Osteocyte (in vitro differentiated cells): ENCODE measurements at places on chromosomes 13 and 19.

- peaks cover 44% of the 10 kb centered on the region for H3K4me1 ChIP-seq
- no peaks in the 10 kb centered on the region for H3K27me3 ChIP-seq
- no peak overlapping the region for H3K4me3 ChIP-seq
- H3K36me3 ChIP-seq: no peaks in the 10 kb centered on the region
- DNase-seq: no peak
These were observed 5.0 kb upstream of the JUNB start for GRCh38 chr19:12786141-12786870.

DNA sequence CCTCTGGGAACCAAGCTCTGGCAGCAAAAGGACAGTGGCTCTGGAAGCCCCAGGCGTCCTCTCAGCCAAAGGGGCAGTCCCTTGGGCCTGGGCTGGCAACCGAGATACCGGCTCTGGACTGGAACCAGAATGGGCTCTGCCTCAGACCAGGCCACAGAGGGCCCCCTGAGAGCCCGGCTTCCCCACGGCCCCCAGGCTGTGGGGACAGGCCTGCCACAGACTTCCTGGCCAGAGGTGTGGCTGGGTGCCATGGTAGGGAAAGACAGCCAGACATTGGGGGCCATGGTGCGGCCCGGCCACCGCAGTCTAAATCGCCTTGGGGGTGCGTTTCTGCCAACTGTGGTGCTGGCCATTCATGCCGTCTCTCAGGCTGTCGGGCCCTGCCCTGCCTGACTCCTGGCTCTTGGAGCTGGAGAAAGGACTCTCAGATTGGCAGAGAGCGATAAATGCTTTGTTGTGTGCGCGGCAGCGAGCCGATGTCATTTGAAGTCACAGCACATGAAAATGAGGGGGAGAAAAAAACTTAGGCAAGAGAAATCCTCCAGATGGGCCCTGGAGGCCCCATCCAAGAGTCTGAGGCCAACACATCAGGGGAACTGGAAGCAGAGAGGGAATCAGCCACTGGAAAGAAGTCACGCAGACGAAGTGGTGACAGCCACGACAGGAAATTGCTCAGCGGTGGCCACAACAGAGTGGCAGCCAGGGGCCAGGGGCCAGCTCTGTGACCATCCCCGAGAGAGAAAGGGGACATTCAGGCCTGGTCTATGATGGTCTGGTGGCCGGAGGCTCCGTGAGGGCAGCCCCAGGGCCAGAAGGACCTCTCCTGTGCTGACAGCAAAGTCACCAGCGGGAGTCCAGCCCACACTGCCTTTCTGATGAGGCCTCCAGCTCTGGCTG is 26.5 kb downstream of the SH3GL1 start:
- peak overlapping the region; percentile 90 for H3K27ac ChIP-seq
- H3K4me3 ChIP-seq: peak overlapping the region; percentile 28
- H3K4me1 ChIP-seq: peaks cover 84% of the 10 kb centered on the region
- no peaks in the 10 kb centered on the region for H3K27me3 ChIP-seq
- DNase-seq: no peak
- no peaks in the 10 kb centered on the region for H3K36me3 ChIP-seq

DNA sequence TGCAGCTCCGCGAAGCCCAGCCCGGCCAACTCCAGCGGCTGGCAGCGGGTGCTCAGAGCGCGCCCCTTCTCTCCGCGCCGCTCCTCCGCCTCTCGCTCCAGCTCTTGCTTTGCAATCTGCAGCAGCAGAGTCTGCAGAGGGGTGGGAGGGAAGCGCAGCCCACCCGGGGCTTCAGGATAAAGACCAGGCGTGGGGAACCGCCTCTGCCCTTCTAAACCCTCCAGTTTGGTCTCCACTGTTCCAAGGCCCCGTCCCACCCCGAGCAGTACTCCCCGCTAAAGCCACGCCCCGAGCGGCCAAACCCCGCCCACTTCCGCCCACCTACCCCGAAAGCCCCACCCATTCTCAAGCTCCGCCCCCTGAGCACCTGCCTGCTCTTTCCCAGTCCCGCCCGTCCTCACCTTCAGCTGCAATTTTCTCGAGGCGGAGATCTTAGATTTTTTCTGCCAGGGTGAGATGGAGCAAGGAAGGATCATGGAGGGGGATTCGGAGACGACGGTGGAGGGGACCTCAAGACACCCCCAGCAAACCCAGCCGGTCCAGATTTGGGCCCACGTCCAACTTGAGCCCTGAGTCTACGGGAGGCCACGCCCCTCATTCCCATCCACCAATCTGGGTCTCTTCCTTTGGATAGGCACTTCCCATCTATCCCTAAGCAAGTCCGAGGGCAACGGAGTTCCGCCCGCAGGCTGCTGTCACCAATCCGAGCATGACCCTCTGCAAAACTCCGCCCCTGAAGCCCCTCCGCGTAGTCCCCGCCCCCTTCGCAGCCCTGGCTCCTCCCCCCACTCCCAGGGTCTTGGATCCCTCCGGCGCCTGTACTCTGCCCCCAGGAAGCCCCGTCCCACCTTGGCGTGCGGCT is 1.1 kb downstream of the TNNI3 start:
- H3K36me3 ChIP-seq: no peaks in the 10 kb centered on the region
- peak overlapping the region; percentile 38 for H3K4me3 ChIP-seq
- peaks cover 29% of the 10 kb centered on the region for H3K4me1 ChIP-seq
- no peak overlapping the region for H3K27ac ChIP-seq
- DNase-seq: no peak

DNA sequence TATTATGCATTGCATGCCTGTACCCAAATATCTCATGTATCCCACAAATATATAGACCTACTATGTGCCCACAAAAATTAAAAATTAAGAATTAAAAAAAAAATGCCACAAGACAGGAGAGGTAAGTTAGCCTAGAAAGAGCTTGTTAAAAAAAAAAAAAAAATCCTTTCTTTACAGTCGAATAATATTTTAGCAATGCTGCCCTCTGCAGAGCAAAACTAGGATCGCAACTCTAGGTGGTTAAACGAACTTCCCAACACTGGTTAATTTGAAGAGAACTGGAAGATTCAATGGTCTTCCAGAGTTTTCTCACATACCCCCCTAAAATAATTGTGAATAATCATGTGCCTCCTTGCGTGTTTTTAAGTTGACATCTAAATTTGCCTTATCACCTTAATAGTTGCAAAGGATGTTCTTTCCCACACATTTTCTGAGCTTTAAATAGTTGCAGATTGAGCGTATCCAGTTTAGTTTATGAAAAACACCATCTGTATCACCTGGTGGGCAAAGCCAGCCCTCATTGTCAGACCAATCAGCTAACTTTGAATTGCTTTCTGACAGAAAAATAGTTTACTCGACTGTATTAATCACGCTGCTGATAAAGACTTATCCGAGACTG is 47.4 kb upstream of the RCBTB2 start:
- no peak for DNase-seq
- no peak overlapping the region for H3K4me3 ChIP-seq
- H3K36me3 ChIP-seq: no peaks in the 10 kb centered on the region

- H3K27ac ChIP-seq: peak overlapping the region; percentile 76
- DNase-seq: no peak
- H3K4me1 ChIP-seq: peaks cover 48% of the 10 kb centered on the region
- H3K36me3 ChIP-seq: peaks cover 2% of the 10 kb centered on the region
- no peak overlapping the region for H3K4me3 ChIP-seq
These were observed 330.8 kb downstream of the TBC1D4 start for GRCh38 chr13:75151081-75151643.

GRCh38 chr19:46927106-46927505 is 66.3 kb downstream of the ARHGAP35 start:
- H3K36me3 ChIP-seq: peaks cover 12% of the 10 kb centered on the region
- peak overlapping the region; percentile 26 for H3K4me3 ChIP-seq
- peaks cover 69% of the 10 kb centered on the region for H3K4me1 ChIP-seq
- no peaks in the 10 kb centered on the region for H3K27me3 ChIP-seq

DNA sequence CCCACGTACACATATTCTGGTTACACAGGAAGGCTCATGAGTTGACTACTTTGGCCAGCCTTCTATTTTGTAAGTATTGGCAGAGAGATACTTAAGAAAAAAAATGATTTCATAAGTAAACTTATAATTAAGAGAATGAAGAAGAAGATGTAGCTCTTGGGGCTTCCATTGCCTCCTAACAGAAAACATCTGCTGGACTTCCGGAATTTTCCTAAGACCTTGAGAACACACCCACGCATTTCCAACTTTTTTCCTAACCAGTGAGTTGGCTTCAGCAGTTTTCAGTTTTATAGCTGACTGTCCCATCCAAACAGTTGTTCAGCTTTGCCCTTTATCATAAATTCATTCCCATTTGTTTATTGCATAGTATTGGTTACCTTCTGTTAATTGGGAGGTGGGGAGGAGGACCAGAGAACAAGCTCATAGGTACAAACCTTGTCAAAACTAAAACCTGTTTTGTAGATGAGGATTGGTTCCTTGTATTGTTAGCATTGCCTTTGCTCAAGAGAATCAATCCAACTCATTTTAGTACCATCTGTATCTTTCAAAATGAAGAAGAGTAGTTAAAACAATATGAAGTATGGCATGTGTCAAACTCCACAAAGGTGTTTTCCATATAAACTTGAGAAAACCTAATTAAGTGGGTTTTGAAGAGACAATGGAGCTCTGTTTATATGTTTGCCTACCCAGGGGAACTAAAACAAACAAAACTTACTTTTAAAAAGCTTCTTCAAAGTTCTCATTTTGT is 93.9 kb downstream of the COL4A2 start:
- peaks cover 97% of the 10 kb centered on the region for H3K4me1 ChIP-seq
- peaks cover 38% of the 10 kb centered on the region for H3K36me3 ChIP-seq
- H3K4me3 ChIP-seq: no peak overlapping the region
- DNase-seq: no peak
- H3K27ac ChIP-seq: peak overlapping the region; percentile 98

- no peaks in the 10 kb centered on the region for H3K36me3 ChIP-seq
- H3K27me3 ChIP-seq: peaks cover 16% of the 10 kb centered on the region
- no peak overlapping the region for H3K4me3 ChIP-seq
- DNase-seq: no peak
These were observed 14.0 kb downstream of the JOSD2 start for GRCh38 chr19:50497022-50497405.

DNA sequence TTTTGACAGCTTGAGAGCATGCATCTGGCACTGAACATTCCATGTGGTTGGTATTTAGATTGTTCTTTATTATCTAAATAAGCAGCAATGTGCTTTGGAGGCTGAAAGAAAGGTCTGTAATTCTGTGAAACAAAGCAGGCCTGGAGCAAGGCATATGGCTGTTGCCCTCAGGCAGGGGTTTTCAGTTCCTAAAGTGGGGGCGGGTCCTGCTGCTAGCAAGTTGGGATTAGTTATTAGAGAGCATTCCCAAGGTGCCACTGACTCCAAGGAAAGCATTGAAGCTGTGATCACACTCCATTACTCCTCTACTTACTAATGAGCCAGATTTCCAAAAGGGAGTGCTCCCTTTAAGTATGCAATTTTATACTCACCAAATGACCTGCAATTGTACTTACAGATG is 432.2 kb downstream of the OLFM4 start:
- no peak overlapping the region for H3K4me3 ChIP-seq
- no peaks in the 10 kb centered on the region for H3K4me1 ChIP-seq
- no peak for DNase-seq
- no peaks in the 10 kb centered on the region for H3K36me3 ChIP-seq
- no peaks in the 10 kb centered on the region for H3K27me3 ChIP-seq

DNA sequence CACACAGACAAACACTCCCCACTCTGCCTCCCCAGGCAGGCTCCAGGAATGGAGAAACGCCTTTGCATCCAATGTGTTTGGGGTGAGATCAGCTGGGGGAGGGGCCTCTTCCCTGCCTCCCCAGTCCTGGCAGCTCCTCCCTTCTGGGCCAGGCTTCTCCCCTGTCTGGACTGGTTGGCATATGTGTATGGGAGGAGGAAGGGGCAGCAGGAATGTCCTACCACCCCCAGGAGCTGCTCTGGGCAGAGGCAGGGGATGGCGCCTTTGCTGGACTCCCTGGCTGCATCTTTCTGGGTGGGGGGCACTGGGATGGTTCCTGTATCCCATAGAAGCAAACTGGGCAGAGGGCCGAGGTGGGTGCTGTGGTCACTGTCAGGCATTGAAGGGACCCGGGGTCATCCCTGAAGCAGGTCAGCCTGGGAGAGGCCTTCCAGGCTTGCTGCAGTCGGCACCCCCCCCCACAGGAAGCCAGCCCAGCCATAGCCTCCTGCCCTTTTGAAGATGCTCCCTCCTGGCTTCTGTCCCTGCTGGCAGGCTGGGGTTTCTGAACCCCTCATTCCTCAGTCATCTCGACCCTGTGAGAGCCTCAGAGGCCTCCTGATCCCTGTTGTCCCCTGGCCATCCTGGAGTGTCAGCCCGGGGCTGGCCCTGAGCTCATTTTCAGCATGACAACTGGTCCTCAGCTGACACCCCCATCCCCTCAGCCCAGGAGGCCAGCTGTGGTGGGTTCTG is 21.2 kb upstream of the SLC7A10 start:
- no peak overlapping the region for H3K27ac ChIP-seq

DNA sequence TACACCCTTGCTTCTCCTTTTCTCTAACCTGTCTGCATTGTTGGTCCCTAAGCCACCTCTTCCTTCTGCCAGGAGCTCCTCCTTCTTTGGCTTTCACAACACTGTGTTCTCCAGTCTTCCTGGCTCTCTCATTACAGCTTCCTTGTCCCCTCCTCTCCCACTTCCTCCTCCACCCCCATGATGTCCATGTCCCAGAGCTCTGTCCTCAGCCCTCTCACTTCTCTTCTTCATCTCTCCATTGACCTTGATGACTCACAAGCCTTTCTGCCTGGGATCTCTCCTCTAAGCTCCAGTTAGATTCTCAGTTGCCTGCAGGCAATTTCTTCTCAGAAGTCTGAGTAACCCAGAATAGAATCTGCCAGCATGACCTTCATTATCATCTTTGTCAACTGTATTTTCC is 100.3 kb upstream of the WASF3 start:
- no peak overlapping the region for H3K27ac ChIP-seq
- DNase-seq: no peak
- no peak overlapping the region for H3K4me3 ChIP-seq
- H3K27me3 ChIP-seq: peaks cover 16% of the 10 kb centered on the region
- no peaks in the 10 kb centered on the region for H3K4me1 ChIP-seq

DNA sequence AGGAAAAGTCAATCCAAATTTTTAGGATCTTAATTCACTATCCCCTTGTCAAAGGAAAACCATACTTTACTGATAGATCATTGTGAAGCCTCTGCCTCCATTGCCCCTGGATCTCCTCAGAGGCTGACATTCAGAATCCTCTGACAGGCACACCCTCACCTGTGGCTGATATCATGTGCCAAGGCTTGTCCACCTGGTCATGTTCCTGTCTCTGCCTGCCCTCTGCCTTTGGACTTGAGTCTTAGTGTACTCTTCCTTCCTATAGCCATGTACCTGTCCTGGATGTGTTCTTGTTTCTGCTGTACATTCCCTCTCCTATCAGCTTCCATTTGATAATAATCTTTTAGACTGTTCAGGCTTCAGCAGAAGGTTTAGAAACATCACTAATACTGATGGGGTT is 179.4 kb downstream of the TNFSF13B start:
- no peak overlapping the region for H3K4me3 ChIP-seq
- H3K27me3 ChIP-seq: peaks cover 29% of the 10 kb centered on the region
- H3K36me3 ChIP-seq: no peaks in the 10 kb centered on the region
- H3K27ac ChIP-seq: no peak overlapping the region

DNA sequence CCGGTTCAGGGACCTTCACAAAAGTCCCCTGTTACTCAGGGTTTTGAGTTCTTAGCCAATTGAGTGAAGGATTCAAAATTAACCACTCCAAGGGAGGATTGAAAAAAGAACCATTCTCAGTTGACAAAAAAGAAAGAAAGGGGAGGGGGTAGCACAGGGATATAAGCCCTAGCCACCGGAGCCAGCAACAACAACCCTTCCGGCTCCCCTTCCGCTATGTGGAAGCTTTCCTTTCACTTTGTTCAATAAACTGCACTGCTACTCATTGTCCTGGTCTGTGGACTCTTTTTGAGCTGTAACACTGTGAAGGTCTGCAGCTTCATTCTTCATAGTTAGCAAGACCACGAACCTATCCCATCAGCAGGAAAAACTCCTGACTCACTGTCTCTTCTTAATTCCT is 1488.1 kb upstream of the PRR20A start:
- H3K27ac ChIP-seq: no peak overlapping the region
- DNase-seq: no peak
- no peak overlapping the region for H3K4me3 ChIP-seq
- no peaks in the 10 kb centered on the region for H3K36me3 ChIP-seq
